ENCODE measurements at places on chromosomes 2 and 18.

- DNase-seq, result no peak
Observed at GRCh38 chr2:223057569-223057968, 5.6 kb downstream of the KCNE4 start.

- no peak for DNase-seq
Observed at GRCh38 chr18:21242141-21242779, at the start of gene GREB1L. Gene GREB1L, plus strand, starts transcription at chr18:21242232. Its CDS starts 141,287 bp downstream, at chr18:21383519.

GRCh38 chr2:61597300-61598289 lies 59.4 kb upstream of the XPO1 start:
- DNase-seq, result no peak

- DNase-seq, result no peak
Observed at GRCh38 chr2:177326005-177326404, 61.5 kb upstream of the NFE2L2 start.

- no peak for DNase-seq
Observed at GRCh38 chr2:77520641-77521547, 1.3 kb downstream of the LRRTM4 start.

- peak; percentile 24 for DNase-seq
Observed at GRCh38 chr2:28393114-28393836, 617 bp downstream of the FOSL2 start.

DNA sequence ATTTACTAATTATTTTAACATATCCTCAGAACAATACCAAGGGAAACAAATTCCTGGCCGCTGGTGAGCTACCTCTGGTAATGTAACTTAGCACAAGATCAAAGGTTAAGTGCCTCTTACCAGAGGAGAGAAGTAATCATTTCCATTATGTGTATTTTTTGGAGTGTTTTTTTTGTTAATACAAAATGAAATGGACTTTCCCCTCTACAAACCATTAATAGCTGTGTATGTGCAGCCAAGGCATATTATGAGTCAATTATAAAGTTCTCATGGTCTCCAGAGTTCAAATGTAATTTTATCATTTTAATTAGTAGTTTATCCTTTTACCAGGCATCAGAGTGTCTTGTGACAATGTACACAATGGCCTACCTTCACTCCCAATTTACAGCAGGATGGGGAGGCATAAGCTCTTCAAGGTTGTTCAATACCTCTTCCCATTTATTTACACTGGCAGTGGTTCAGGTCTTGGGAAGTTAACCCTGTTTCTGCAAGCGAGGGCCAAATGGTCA lies 242.2 kb downstream of the TGIF1 start:
- peak; percentile 92 for DNase-seq

- no peak for DNase-seq
Observed at GRCh38 chr2:100105678-100106054, 36.7 kb downstream of the AFF3 start.

- no peak for DNase-seq
Observed at GRCh38 chr2:16869711-16870110, 204.1 kb upstream of the CYRIA start.

DNA sequence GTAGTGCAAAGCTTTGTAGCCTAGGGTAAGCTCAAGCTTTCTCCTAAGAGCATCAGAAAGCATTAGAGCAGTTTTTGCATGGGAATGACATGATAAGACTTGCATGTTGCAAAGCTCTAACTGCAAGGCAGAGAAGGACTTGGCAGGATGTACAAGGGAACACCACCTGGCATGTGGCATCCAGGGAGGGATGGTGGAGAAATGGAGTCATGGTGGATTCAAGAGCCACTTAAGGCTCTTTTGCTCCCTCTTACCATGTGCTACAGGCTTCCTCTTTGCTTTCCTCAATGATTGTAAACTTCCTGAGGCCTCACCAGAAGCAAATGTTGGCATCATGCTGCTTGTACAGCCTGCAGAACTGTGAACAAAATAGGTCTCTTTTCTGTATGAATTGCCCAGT lies 266.0 kb downstream of the GLI2 start:
- DNase-seq, result no peak

GRCh38 chr2:44716131-44716530 lies 225.4 kb upstream of the SIX3 start:
- no peak for DNase-seq

GRCh38 chr2:97910403-97911205 lies 85.1 kb downstream of the TMEM131 start:
- DNase-seq, result no peak

DNA sequence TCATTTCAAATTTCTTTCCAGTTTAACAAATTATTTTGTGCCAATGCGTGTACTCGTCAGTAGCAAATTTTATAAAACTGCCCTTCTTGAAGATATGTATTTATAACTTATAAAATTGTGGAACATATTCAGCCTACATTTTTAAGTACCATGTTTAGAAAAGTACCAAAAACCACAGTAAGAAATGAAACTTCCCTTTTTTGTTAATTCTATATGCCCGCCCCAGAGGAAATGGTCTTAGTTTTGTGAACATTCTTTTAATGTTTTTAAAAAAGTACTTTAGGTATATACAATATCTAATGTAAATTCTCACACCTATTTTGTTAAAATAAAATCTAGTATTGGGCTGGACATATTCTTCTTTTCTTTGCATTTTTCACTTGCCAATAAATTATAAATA lies 1.2 kb downstream of the UGT1A9 start:
- DNase-seq, result no peak

DNA sequence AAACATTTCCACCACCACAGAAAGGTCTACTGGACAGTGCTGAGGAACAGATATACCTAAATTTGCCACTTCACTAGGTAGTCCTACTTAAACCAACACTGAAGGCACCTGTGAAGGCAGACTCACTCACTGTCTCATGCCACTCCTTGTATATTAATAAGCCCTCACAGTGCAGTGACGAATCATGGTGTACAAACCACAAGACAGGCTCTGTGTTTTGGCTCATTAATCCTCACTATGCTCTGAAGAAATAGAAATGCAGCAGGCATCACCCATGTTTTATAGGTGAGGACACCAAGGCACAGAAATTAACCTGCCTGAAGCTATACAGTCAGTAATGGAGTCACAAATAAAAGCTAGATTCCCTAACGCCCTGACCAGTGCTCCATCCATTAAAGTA lies 44.3 kb downstream of the BARD1 start:
- no peak for DNase-seq

DNA sequence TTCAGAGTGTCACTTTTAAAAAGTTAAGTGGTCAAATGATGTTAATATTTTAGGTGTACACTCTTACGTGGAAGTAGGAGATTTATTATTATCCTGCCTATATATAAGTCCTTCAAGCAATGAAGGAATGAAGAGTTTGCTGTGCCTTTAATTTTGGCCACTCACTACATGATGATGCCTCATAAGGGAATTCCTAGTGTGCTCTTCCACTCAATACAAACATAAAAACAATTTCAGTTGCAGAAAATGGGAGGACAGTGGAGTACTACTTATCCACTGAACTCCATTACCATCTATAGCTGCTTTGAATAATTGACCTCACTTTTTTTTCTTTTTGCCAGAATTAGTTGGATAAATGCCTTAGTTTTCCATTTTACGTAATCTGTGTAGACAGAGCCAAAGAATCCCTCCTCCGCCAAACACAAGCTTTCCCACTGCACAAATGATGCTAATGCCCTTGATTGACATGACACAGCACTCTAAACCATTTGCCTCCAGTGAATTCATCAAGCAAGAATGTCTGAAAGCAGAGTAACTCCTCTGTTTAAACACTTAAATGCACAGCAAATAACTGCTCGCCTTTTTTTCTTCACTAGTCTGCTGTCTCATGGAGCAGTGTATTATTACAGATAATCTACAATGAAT lies 751.1 kb upstream of the FANCL start:
- DNase-seq, result peak; percentile 48

GRCh38 chr2:60966507-60967405 lies 50.8 kb upstream of the PEX13 start:
- DNase-seq, result no peak

DNA sequence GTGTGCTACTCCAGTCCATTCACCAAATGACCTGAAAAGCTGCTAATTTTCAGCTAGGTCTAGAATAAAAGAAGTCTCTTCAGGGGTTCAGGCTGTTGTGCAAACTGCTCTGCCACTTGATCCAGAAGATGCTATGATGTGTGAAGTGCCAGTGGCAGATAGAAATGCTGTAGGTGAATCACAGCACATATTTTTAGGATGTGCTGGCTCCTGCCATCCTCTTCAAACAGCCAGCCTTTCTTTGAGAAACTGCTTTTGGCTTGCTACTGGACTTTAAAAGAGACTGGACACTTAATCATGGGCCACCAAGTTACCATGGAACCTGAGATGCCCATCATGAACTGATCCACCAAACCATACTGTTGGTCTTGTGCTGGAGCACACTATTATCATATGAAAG lies 322.1 kb downstream of the EN1 start:
- no peak for DNase-seq

DNA sequence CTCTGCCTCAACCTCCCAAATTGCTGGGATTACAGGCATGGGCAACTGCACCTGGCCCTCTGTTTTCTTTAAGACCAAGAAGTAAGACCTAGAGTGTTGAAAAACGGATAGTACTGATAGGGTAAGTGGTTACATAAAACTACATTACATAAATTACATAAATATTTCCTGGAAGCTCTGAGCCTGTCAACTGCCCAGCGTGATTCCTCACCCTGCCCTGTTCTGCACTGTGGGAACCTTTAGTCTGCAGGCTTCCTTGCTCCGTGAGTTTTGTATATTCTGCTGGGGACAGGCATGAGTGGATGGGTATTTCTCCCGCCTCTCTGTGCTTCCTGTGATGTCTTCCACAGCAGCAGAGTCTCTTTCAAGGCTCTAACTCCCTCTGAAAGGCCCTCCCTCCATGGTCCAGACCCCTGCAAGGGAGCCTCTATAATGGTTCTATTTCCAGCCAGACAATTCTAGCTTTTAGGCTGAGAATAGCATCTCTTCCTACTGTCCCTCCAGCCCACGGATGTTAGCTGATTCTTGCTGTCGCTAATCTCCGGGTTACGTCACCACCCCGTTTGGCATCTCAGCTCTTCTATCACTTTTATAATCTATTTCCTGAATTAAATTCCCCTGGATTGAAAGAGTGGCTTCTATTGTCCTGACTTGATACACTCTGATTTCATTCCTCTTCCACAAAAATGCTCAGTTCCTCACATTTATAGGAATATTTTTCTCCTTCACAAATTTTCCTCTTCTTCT lies 49.5 kb upstream of the PLEKHM3 start:
- DNase-seq, result no peak

DNA sequence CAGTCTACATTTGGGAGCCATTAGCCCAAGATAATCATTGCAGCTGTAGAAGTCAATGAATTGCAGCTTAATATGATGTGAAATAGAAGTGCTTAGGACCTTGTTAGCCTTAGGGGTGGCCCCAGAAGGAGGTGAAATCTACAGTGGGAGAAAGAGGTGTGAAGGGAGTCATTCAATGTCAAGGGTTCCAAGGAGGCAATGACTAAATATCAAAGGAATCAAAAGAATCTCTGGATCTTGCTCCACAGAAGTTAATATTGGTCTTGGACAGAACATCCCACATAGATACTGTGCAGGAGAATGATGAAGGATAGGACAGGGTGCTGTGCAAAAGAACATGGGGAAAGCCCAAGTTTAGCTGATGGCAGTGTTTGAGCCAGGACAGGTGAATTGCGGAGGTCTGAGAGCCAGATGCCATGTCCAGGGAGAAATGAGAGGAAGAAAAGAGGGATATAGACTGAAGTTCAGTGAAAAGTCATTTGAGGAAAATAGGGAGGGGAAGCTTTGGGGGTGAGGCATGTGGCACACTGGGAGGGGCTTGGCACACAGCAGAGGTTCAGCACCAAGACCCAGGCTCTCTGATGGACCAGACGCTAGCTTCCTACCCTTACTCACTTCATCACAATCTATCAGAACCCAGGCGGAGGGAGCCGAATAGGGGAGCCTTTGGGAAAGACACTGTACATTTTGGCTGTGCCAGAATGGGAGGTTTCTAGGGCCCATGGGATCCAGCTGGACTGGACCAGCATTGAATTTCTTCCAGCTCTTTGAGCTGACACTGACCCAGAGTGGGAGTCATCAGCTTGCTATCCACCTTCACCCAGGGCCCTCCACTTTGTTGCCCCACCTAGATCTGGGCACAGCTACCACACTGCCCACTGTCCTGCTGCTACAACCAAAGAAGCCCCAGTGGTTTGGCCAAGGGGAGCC lies 2.2 kb downstream of the IL1F10 start:
- DNase-seq, result no peak

DNA sequence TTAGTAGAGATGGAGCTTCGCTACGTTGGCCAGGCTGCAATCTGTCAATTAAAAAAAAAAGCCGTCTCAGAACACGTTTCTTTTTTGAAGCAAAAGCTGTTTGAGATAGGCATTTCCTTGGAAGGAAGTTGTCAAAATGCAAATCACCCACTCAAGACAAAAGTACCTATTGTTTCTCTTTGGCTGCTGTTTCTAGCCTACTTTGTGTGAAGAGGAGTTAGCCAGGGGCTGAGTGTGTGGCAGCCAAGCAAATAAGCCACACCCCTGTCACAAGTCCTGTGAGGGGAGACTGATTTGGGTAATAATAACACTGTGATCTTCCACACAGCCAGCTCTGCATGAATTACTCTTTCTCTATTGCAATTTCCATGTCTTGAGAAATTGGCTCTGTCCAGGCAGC lies 47.4 kb upstream of the CDCA7 start:
- no peak for DNase-seq

GRCh38 chr2:159450180-159450579 lies 163.7 kb upstream of the WDSUB1 start:
- no peak for DNase-seq

GRCh38 chr2:27903649-27904404 lies 13.3 kb downstream of the BABAM2 start:
- no peak for DNase-seq
